Cortex of kidney (tissue), 1 donor: ENCODE measurements at places on chromosomes 16 and 17.

GRCh38 chr16:76464955-76465620 lies 187.9 kb downstream of the CNTNAP4 start:
- no peak for DNase-seq

GRCh38 chr16:4748682-4749411 lies 14.5 kb downstream of the DNAAF8 start:
- no peak for DNase-seq

DNA sequence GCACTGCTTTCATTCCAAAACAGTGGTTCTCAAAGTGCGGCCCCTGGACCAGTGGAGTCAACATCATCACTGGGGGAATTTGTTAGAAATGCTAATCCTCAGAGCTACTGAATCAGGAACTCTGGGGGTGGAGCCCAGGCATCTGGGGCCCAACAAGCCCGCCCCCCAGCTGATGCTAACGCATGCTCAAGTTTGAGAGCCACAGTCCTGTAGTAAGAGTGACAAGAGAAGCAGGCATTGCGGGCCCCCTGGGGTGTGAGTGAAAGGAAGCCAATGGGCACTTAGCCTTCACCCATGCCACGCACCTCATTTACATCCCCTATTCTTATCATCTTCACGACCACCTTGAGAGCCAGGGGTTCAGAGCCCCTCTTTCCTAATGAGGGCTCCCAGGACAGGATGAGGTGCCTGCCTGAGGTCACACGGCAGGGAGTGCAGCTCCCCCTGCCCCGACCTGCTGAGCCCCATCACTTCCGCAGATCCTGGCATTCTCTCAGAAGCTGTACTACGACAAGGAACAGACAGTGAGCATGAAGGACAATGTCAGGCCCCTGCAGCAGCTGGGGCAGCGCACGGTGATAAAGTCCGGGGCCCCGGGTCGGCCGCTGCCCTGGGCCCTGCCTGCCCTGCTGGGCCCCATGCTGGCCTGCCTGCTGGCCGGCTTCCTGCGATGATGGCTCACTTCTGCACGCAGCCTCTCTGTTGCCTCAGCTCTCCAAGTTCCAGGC lies 9.1 kb downstream of the CA4 start:
- DNase-seq, result no peak

GRCh38 chr17:44308320-44308818 lies at the start of gene RUNDC3A:
Gene RUNDC3A (plus strand): TSS chr17:44308601. CDS start chr17:44308833, 232 bp downstream.
- DNase-seq, result no peak

DNA sequence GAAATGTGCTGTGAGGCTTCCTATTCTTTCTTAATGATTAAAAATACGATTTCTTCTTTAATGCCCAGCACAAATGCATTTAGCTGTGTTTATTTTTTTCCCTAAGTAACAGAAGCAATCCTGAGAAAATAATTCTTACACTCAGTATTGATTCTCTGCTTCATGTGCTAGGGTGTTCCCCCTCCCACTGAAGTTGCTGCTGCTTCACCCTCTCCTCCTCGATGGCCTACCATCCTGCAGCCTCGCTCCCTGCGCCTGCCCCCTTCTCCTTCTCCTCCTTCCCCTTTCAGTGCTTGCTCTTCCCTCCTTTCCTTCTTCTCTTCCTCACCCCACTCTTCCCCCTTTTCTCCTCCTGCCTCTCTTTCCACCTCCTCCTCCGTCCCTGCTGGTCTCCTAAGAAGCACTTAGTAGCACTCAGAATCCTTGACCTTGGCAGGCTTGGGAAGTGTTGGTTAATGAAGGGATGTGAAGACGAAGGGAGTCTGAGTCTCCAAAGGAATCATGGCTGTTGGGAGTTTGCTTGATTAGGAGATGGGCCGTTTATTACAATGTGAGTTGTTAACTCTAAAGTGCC lies 119.7 kb downstream of the RPTOR start:
- DNase-seq, result no peak

- DNase-seq, result no peak
Observed at GRCh38 chr17:69565447-69565846, 150.9 kb downstream of the MAP2K6 start.

- DNase-seq, result no peak
Observed at GRCh38 chr17:28863953-28864352, 9.1 kb downstream of the ERAL1 start.

- DNase-seq, result no peak
Observed at GRCh38 chr17:57412520-57413096, 156.3 kb downstream of the MSI2 start.

DNA sequence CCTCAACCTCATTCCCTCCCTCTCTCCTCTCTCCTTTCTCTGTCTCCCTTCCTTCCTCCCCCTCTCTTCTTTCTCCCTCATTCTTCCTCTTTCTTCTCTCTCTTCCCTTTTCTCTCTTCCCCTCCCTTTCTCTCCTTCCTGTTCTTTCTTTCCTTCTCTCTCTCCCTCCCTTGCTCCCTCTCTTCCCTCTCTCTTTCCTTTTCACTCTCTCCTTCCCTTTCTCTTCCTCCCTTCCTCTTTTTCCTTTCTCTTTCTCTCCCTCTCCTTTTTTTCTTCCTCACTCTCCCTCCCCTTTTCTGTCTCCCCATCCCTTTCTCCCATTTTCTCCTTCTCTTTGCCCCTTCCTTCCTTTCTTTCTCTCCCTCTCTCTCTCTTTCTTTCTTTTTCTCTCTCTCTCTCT lies 7.9 kb upstream of the ELAC2 start:
- DNase-seq, result no peak

DNA sequence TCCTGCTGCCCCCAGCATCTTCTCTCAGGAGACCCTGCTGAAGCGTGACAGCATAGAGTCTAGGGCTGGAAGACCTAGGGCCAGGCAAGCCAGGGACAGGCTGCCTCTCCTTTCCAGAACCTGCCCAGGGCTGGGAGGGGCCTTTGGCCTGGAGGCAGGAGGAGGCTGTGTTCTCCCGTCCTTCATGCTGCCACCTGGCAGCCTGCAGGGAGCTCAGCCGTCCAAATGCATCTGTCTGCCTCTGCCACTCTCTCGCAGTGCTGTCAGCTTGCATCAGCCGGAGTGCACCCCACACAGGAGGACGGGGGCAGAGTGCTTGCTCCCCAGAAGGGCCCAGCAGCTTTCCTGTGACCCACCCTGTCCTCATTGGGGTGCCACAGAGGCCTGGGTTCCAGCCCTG lies 31.3 kb downstream of the ARHGAP23 start:
- DNase-seq, result no peak

GRCh38 chr17:32871746-32872145 lies 5.2 kb downstream of the MYO1D start:
- no peak for DNase-seq

DNA sequence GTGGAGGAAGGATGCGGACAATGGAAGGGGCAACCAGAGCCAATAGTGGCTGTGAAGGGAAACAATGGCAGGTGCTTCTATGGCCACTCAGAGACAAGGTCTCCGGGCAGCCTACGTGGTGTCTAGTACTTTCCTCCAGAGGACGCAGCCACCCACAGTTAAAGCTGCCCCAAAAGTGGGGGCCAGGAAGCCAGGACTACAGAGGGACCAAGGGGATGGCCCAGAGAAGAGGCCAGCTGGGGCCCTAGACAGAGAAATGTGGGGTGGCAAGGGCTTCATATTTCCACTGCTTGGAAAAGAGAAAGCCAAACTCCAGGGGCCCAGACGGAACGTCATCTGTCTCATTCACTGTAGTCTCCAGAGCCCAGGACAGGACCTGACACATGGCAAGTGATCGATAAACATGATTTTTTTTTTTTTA lies 837 bp upstream of the PER1 start:
- DNase-seq, result no peak

DNA sequence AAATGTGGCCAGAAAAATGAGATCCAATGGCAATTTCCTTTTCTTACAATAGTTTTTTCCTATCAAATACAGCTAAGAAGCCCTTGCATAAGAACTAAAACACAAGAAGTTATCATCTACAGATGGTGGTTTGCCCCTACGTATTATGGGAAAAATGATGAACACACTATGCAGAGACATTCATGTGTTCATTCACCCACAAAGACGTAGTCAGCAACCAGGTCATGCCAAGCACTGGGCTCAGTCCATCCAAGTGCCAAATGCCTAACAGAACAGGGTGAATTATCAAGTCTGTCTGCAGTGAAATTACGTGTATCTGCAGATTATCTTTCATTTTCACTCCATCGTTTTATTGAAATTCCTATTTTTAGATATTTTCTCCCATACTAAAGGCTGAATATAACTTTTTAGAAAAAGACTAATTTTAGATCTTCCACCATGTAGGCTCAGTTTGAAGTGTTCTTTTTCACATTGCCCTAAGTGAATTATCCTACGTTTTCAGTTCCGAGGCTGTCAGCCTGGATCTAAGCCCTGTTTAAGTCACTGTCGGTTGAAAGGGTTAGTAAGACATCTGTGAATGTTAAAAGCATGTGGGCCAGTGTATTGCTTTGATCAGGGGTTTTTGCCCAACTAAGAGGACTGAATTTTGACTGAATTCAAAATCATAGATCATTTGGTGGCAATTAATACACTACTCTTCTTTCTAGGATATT lies 78.1 kb upstream of the DHX40 start:
- no peak for DNase-seq

DNA sequence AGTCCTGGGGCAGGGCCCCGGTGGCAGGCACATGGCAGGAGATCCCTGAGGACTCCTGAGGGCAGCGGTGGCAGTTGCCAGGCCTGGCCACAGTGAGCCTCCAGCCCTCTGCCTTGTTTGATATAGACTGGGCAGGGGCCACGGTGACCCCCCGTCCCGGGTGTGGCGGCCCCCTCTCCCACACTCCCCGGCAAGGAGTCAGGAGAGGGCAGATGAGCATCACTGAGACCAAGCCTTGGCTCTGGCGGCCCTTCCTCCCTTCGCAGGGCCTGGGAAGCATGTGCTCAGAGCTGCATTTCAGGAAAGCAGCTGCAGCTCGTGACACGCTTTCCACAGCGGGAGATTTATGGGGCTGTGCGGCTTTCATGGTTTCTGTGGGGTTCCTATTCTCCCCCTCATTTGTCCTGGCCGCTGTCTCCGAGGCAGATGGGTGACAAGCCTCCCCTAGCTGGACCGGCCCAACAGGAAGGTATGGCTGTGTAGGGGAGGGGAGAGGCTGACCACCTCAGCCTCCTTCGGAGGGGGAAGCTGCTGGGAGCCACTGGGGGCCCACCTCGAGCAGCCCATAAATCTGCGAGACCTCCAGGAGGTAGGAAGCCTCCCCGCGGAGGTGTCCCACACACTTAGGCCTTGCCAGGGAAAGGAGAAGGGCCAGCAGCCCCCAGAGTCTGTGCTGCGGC lies 211.4 kb downstream of the NTN1 start:
- no peak for DNase-seq

DNA sequence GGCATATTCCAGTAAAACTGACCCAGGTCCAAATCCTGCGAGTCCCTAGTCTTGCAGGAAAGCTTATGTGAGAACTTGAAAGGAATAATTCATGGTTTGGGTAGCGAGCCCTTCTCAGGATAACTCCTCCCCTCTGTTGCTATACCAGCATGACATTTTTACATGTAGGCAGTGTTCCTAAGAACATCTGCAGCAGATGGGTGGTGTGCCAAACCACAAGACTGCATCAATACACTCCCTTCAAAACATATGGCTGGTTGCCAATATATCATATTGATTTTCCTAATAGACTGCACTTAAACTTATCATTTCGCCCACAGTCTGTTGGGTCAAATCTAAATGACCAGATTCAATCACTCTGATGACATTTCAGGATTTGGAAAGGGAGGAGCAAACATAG lies 19.9 kb downstream of the PSME3IP1 start:
- DNase-seq, result no peak

DNA sequence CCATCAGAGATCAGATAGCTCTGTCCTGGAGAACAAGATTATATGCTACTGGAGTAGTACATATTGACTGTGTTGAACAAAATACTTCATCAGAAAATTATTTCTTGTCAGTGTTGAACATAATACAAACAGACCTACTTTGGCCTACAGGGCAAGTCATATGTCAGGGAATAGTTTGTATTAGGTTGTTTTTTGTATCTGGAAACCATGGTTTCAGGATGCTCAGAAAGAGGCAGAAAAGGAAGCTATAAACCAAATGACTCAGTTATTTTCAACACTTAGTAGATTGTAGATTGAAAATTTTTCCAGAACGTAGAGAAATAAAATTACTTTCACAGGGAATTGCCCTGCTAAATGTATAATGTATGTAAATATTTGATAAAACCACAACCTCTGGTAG lies 198.4 kb downstream of the CYB561 start:
- no peak for DNase-seq

DNA sequence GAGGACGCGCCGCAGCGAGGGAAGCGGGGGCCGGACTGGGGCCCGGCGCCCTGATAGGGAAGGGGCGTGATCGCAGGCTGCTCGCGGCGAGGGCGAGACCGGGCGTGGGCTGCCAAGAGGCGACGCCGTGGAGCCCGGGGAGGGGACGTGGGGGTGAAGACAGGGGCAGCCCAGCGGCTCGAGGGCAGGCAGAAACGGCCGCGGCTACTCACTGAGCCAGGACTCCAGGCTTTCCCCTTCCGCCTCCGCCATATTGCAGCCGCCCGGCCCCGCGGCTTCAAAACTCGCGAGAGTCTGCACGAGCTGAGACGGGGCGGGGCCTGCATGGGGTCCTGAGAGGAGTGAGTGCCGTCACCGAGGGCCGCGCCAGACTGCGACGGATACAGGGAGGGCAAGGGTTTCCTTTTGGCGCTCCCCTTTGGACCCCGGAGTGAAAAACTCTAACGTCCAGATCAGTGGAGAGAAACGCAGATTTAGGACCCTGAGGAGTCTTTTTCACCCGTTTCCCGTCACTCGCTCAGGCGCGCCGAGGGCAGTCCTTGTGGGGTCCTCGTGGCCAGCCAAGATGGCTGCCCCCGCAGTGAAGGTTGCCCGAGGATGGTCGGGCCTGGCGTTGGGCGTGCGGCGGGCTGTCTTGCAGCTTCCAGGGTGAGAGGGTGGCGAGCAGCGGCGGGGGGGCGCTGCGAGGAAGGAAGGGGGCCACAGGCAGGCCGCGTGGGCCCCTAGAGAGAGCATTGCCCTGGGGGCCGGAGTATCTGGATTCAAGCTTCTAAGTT lies at the start of the genes GGA3 and MRPS7:
Gene GGA3, minus strand, starts transcription at position 271 of the 776 bp plus-strand sequence. Its CDS starts 19 bp downstream, at position 252.
Gene MRPS7, plus strand, starts transcription at position 544 of the 776 bp plus-strand sequence. Its CDS starts 22 bp downstream, at position 566.
- no peak for DNase-seq

GRCh38 chr16:54957403-54958166 lies 26.9 kb downstream of the IRX5 start:
- DNase-seq, result no peak

- DNase-seq, result no peak
Observed at GRCh38 chr17:2700030-2700490, 11.5 kb downstream of the CLUH start.

GRCh38 chr17:50955160-50955559 lies 89.0 kb upstream of the TOB1 start:
- DNase-seq, result no peak

DNA sequence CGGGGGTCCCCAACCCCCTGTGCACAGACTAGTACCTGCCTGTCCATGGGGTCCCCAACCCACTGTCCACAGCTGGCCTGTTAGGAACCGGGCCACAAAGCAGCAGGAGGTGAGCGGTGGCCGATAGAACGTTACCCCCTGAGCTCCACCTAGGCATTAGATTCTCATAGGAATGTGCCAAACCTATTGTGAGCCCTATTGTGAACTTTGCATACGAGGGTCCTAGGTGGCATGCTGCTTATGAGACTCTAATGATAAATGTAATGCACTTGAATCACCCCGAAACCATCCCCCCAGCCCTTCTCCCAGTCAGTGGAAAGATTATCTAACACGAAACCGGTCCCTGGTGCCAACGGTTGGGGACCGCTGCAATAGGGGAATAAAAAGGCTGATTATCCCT lies 1.5 kb downstream of the REXO5 start:
- no peak for DNase-seq

- no peak for DNase-seq
Observed at GRCh38 chr17:57607553-57608120, 137.5 kb downstream of the CCDC182 start.
